ENCODE measurements at places on chromosomes 11 and 22.

GRCh38 chr11:3380706-3381545 is 2.0 kb upstream of the ZNF195 start:
- DNase-seq = no peak

DNA sequence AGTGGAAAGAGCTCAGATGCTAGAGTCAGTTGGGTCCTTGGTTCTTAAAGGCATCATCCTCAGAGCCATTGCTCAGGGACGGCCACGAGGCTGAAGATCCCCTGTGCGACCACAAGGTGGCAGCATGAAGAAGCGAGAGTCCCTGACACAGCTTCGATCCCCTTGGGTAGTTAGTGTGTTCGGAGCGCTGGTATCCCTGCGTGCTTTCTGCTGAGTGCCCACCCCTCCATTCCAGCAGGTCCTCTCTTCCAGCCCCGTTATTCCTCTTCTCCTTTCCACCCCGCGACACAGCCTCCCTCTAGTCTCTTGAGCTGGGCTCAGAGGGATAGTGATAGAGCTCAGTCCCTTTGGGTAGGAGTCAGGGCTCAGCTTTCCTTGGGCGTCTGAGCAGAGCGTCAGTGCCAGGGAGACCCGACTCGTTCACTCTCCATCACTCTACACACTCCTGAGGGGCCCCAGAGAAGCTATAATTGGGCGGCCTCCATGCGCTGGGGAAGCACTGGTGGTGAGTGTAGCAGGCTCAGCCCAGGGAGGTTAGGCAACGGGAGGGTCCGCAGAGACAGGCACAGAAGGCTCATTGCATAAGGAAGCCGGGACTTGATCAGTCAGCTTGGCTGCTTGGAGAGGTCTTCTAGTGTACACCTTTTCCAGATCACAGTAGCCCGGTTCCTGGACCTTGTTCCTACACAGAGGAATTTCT is at the start of gene OR51D1:
Gene OR51D1, plus strand, starts transcription at position 516 of the 700 bp plus-strand sequence. CDS start 2,314 bp downstream, outside the sequence.
- peak; percentile 30 for DNase-seq

DNA sequence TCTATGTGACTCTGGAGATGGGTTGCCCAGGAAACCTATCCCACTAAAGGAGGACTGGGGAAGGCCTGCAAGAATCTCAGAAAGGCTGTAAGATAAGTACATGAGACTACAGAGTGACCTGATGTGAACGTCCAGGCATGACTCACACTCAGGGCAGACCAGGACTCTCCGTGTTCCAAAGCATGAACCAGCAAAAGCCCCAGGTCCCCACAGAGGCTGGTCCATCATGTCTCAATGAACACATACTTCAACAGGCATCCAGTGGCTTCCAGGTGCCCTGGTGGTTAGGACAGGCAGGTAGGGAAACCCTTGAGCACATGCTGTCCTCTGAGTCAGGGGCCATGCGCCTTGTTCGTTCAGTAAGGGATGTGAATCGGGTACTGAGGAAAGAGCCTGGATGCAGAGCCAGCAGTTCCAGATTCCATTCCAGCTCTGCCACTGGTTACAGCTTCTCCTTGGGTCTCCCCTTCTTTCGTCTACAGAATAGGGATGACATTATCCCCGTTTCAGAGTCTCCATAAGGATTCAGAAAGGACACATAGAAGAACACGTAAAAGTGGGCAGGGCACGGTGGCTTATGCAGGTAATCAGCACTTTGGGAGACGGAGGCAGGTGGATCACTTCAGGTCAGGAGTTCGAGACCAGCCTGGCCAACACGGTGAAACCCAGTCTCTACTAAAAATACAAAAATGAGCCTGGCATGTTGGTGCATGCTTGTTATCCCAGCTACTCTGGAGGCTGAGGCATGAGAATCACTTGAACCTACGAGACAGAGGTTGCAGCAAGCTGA is 129.0 kb upstream of the TEAD1 start:
- DNase-seq = no peak

DNA sequence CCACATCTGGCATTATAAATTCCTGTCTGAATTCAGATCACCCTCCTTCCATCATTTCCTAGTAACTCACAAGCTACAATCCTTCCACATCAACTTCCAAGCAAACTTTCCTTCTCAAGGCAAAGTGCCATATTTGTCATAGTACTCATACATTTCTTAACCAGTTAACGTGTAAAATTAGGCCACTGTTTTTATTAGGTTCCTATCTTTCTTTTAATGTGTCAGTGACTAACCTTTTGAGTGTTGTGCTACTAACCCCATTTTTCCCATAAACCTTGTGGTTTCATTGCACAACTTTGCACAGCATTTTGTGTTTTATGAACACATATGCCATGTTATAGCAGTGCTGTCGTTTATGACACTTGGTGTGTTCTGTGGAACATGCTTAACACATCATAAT is 90.1 kb downstream of the KIF18A start:
- no peak for DNase-seq

DNA sequence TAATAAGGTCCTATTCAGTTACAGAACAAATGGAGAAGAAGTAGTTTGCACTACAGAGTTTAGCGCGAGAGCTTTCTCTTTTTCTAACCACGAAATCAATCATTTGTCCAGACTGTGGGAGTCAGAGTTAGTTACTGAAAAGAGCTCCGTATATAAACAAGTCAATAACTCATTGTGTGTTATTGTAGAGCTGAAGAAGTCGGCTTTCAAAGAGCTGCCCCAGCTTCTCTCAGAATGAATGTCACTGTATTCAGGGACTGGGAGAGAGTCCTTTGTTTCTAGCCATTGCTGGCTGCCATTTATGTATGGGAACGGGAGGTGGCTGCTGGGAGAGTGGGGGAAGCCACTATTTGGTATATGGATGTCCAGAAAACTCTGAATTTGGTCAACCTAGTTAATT is 227.8 kb downstream of the DCDC1 start:
- no peak for DNase-seq

DNA sequence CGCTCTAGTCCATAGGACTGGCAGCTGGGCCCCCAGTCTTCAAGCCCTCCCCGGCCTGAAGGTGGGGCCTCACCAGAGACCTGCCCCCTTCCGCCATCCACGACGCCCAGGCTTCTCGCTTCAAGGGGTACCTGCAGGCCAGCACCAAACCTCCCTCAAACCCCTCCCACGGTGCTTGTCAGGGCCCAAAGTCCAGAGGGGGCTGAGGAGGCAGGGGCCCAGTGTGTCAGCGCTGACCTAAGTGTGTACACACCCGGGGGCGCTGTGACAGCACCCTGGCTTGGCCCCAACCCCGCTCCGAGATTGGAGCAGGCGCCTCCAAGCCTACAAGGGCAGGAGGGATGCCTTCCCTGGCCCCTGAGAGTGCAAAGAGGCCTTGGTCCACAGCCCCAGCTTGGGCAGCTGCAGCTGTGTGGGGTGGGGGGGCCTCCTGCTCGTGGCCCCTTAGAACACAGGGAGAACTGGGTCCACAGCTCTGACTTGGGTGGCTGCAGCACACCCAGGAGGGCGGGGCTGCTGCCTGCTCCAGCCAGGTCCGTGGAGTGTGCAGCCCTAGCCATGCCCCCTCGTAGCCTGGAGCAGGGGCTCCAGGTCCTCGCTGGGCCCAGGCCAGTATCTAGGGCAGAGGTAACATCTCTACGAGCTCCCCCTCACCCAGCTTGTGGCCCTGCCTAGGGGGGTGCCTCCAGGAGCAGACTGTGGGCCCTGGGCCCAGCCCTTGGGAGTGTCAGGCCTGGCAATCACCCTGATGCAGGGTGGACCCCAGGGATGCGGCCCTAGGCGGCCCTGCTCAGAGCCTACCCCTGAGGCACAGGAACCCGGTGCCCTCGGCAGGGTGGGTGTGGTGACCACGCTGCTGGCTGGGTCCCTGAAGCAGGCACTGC is 4.9 kb downstream of the SBF2 start:
- DNase-seq = no peak

- DNase-seq = no peak
Observed at GRCh38 chr11:67364169-67364568, 9.2 kb downstream of the CLCF1 start.

DNA sequence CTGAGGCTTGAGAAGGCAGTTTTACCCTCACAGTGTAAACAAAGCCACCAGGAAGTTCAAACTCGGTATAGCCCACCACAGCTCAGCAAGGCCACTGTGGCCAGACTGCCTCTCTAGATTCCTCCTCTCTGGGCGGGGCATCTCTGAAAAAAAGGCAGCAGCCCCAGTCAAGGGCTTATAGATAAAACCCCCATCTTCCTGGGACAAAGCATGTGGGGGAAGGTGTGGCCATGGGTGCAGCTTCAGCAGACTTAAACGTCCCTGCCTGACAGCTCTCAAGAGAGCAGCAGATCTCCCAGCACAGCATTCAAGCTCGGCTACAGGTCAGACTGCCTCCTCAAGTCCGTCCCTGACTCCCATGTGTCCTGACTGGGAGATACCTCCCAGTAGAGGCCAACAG is 69.7 kb downstream of the TTC28 start:
- no peak for DNase-seq

DNA sequence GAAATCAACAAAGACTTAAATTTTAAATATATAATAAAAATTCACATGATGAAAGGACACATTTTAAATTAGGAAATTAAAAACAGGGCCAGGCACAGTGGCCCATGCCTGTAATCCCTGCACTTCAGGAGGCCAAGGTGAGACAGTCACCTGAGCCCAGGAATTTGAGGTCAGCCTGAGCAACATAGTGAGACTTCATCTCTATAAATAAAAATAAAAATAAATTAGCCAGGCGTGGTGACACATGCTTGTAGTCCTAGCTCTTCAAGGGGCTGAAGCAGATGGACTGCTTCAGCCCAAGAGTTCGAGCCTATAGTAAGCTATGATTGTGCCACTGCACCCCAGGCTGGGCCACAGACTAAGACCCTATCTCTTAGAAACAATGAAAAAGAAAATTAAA is 29.3 kb downstream of the RRAS2 start:
- no peak for DNase-seq

DNA sequence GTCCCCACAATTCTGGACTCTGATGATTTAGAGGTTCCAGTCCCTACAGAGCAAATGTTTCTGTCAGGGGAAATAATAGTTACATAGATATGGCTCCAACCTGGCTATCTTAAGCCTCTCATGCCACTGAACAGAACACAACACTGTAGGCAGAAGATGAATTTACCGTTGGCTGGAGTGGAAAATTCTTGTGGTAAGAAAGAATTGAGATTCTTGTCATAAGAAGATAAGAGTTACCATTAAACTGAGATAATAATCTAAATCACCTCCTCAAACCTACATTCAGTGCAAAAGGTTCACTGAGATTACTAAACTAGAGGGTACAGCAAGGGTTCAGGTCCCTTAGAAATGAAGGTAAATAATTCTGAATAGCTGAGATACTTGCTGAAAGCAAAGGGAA is 10.1 kb upstream of the NAALAD2 start:
- DNase-seq = no peak

- no peak for DNase-seq
Observed at GRCh38 chr11:108926841-108927577, 262.1 kb downstream of the DDX10 start.

- DNase-seq = no peak
Observed at GRCh38 chr22:46022881-46023512, 46.0 kb upstream of the WNT7B start.

GRCh38 chr11:17405232-17406005 is 17.0 kb upstream of the KCNJ11 start:
- DNase-seq = no peak

- DNase-seq = no peak
Observed at GRCh38 chr11:35160246-35160824, 21.4 kb downstream of the CD44 start.

DNA sequence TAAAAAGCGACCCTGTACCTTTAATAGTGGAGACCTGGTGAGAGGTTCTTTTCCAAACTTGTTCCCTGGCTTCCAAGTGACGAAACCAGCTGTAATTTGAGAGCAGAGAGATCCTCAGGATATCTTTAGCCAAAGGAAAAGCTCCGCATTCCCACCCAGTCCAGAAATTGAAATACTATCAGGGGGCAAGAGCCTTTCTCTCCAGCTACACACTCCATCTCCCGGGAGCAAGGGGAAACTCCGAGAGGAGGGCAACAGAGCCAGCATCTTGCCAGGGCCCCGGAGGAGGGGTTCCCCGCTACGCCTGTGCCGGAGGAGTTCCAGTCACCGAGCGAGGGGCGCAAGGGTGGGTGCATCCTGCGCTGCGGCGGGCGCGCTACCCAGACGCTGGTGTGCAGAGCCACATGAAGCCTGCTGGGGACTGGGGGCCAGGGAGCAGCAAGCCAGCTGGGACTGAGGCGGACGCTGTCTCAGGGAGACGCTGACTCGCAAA is at the start of gene FIBIN:
Gene FIBIN, plus strand, starts transcription at position 148 of the 493 bp plus-strand sequence. CDS start 415 bp downstream, outside the sequence.
- DNase-seq = no peak

DNA sequence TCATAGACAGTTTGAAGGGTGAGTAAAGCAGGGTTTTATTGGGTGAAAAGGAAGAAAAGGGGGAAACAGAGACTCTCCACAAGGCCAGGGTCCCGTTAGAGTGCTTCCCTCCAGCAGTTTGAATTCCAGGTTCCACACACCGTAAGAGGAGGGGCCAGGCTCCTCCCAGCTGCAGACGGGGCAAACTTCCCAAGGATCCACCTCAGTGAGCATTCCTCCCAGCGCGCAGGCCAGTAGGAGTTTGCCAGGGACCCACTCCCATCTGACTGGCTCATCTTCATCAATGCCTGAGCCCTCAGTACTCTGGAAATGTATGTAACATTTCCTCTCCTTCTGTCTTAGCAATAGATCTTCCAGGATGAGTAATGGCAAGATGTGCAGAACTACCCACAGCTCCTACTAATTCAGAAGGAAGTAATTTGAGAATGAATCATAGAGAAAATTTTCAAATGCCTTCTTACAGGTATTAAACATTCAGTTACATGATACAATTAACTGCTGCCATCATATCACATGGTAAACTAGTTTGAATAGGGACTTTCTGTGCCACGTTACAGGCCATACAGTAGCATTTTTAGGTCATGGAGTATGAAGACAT is 34.0 kb upstream of the TRPC6 start:
- DNase-seq = no peak

GRCh38 chr11:7600205-7600775 is 73.0 kb downstream of the CYB5R2 start:
- DNase-seq = no peak

GRCh38 chr11:132472411-132473172 is 1059.7 kb downstream of the OPCML start:
- no peak for DNase-seq

- DNase-seq = no peak
Observed at GRCh38 chr11:25252854-25253253, 756.0 kb downstream of the LUZP2 start.

GRCh38 chr11:86482692-86483091 is 108.0 kb downstream of the CCDC81 start:
- DNase-seq = no peak

DNA sequence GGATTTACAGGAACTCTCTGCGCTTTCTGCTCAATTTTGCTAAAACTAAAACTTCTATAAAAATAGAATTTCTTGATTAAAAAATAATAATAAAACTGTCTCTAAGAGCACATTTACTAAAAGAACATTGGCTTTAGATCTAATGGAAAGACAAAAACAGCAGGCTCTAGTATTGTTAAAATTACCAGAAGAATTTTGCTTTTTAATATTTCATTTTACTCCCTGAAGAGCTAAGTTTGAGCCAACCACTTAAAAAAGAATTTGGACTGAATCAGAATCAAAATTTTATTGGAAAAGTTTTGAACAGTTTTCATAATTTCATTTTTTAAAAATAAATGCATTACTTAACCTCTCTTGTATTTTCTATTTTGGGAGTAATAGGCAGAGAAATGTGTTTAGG is 107.3 kb downstream of the BBOX1 start:
- DNase-seq = no peak

All from GM18507 (cell line).